ENCODE measurements at places on chromosomes 5 and 9.

- DNase-seq = no peak
Measured at GRCh38 chr9:35179347-35180280, 17.8 kb downstream of the UNC13B start.

- DNase-seq = no peak
Measured at GRCh38 chr5:166428264-166428803, 1863.1 kb upstream of the WWC1 start.

DNA sequence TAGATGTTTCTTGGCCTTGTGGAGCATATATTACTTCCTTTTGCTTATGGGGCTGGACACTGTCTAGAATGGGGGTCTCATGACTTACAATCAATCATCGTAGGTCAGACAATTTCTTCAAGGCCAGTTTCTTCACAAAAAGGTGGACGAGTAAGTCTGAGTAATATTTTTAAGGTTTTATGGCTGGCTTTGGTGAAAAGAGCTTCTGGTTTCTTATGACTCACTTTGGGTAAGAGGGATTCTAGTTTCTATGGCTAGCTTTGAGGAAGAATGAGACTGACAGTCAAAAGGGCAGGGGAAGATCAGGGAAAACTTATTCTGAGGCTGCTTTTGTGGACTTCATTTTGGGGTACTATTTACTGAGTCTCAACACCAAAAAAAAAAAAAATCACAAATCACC, 2067.2 kb upstream of the C9orf72 start:
- DNase-seq = no peak

- no peak for DNase-seq
Measured at GRCh38 chr9:113677057-113677456, 199.1 kb upstream of the ZNF618 start.

DNA sequence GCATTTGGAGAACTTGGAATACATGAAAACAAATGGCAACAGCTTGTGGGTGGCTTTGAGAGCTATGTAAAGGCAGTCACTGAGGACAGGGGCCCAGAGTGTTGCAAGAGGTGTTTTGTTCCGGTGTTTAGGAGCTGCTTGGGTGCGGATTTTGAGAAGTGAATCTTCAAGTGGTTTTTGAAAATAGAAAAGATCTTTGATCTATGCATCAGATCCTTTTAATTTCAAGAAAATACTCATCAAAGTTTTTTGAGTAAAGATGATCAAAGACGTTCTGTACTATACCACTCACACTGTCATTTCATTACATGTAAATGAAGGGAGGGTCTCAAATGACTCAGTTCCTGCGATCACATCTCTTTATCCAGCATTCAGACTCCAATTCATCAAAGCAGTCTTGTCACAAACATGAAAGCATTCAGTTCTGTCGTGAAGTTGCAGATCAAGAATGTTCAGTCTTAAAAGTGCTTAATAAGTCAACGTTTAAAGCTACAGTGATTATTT, 112.5 kb downstream of the WDR41 start:
- no peak for DNase-seq

- DNase-seq = no peak
Measured at GRCh38 chr5:151020304-151021110, at the start of gene GPX3. GPX3 (plus strand) TSS chr5:151020591; CDS start chr5:151020655, 64 bp downstream.

- DNase-seq = no peak
Measured at GRCh38 chr9:95102001-95102433, 215.5 kb downstream of the FANCC start.

- no peak for DNase-seq
Measured at GRCh38 chr5:88681211-88681803, 201.7 kb downstream of the MEF2C start.

DNA sequence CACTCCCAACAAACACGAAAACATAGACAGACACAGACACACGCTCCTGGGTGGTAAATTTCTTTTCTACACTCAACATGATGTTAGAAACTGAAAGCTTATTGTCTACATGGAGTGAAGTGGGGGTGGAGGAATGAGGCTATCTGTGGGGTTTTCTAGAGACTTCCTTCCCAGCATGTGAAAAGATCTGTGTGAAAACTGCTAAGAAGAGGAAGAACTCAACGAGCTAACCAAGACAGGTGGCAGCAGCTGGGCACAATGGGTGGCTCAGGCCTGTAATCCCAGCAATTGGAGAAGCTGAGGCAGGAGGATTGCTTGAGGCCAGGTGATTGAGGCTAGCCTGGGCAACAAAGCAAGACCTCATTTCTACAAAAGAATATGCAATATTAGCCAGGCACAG, 7.6 kb downstream of the FYB1 start:
- no peak for DNase-seq

GRCh38 chr5:95918421-95919006, 43.1 kb downstream of the ELL2 start:
- no peak for DNase-seq

DNA sequence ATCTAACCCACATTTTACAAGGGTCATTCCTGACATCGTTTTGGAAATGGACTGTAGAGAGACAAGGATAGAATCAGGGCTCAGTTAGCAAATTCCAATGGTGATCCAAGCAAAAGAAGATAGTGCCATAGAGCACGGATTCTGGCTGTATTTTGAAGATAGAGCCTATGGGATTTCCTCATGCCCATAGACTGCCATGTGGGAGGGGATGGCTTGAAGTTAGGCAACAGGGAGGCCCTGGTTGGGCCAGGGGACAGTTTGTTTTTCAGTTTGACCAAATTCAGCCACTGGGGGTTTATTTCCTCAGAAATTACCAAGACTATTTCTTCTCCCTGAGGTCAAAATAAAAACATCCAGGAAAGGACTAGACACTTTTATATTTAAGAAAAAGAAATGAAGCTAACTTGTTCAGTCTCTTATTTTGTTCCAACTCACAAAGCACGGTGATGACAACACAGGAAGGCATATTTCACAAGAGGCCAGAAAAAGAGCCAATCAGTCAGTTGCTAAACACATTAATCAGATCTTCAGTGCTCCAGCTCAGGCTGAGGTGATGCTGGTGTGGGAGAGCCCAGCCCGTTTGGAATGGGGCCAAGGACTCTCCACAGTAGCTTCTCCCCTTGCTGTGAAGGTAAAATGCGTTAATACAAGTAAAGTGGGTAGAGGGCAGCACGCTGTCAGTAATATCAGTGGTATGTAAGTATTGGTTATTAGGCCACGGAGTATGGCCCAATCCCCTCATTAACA, 4.4 kb upstream of the DCTN4 start:
- no peak for DNase-seq

DNA sequence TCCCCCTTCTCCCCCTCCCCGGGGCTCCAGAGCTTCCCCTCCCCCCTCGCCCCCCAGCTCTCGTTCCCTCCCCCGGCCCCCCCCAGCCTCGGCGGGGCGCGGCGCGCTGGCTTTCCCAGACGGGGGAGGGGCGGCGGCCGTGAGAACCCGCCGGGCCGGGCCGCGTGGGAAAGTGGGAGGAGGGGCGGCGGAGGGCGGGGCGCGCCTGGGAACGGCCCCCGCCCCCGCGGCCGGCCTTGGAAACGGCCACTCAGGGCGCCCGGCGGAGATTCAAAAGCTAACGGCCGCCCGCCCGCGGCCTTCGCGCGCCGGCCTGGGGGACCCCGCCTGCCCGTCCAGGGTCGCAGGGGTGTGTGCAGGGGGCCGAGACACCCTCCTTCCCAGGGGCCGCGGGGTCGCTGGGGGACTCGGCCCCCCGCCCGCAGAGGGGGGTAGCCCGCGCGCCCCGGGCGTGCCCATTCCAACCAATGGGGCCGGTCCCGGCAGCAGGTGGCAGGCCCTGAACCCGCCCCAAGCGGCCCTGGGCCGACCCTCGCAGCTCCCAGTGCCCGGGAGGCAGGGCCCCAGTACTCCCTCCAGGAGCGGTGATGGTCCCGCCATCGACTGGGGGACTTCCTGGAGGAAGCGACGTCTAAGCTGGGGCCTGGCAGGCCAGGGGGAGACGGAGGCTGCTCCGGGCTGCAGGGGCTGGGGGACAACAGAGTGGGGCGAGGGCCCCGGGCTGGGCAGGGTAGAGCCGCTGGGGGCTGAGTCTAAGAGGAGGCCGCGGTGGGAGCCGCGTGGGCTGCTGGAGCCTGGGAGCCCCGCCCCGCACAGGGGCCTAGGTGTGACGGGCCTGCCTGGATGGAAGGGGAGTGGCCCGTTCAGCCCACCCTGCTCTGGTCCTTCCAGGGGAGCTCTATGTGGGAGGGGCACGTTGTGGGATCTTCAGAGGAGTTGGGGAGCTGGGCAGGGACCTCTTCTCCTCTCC, 14.2 kb upstream of the NRARP start:
- DNase-seq = no peak

GRCh38 chr5:177454397-177455035, 7.9 kb downstream of the PRR7 start:
- peak; percentile 98 for DNase-seq

All from effector memory CD4-positive, alpha-beta T cell (primary cell).